ENCODE measurements at places on chromosomes 4 and X. TPM values are rescaled to one million over a fixed set of nuclear protein-coding genes. Genes with fewer than 3 reads are reported as not detected.

DNA sequence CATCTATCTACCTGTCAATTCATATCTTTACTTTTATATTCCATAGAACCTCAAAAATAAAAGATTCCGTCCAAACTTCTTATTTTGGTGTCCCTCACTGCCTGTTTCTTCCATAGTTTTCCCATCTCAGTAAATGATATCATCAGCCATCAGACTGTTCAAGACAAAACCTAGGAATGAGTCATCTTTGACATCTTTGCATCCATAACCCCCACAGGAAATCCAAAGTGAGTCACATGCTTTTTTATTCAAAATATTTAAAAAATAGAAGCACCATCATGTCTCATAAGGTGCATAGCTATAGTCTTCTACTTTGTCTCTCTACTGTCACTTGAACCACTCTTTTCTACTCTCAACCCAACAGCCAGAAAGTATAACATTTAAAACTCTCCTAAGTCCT is 29.9 kb upstream of the CXXC4 start:
- no peaks in the 10 kb centered on the region for H3K4me1 ChIP-seq
- no peaks in the 10 kb centered on the region for H3K36me3 ChIP-seq
- DNase-seq = no peak
- no peak overlapping the region for H3K4me3 ChIP-seq
- H3K27me3 ChIP-seq = no peaks in the 10 kb centered on the region
- H3K27ac ChIP-seq = no peak overlapping the region

GRCh38 chr4:18250564-18250963 is 229.0 kb upstream of the LCORL start:
- no peaks in the 10 kb centered on the region for H3K36me3 ChIP-seq
- DNase-seq = no peak
- H3K27me3 ChIP-seq = peaks cover 2% of the 10 kb centered on the region
- no peak overlapping the region for H3K4me3 ChIP-seq

DNA sequence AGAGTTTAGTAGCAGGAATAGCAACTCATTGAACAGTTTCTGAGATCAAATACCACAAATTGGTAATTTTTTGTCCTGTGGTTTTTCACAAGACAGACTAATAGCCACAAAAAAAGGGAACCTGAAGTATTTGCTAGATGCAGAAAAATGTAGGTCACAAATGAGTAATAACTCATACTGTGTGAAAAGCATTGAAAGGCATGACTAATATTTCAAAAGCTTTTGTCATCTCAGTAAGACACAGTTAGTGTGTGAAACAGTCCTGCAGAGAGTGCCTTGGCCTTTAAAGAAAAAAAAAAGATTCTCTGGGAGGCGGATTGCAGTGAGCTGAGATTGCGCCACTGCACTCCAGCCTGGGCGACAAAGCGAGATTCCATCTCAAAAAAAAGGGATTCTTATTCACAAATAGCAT is 31.4 kb upstream of the SLC25A31 start:
- peaks cover 20% of the 10 kb centered on the region for H3K36me3 ChIP-seq
- H3K4me1 ChIP-seq = peaks cover 13% of the 10 kb centered on the region
- H3K4me3 ChIP-seq = no peak overlapping the region
- H3K27ac ChIP-seq = no peak overlapping the region

GRCh38 chr4:3877236-3877635 is 111.1 kb downstream of the ADRA2C start:
- H3K27me3 ChIP-seq = peaks cover 36% of the 10 kb centered on the region
- H3K27ac ChIP-seq = no peak overlapping the region
- H3K4me3 ChIP-seq = no peak overlapping the region
- peak; percentile 24 for DNase-seq

DNA sequence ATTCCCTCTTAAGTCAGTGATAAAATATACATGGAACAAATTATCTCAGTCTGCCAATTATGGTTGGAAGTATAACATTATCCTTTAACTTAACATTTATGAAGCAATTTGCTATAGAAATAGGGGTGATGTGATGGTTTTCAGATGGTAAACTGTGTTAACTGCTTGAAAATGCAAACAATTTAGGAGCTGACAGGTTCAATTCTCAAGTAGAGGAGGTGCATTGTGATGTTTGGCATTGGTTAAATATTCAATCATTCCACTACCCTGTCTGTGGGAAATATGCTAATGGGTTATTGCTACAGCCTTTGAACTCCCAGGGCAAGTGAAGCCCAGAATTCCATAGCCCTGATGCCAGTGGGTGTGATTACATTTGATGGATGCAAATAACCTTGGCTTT is 243.4 kb upstream of the GK2 start:
- H3K36me3 ChIP-seq = no peaks in the 10 kb centered on the region
- no peak overlapping the region for H3K4me3 ChIP-seq

- peaks cover 4% of the 10 kb centered on the region for H3K36me3 ChIP-seq
- H3K4me1 ChIP-seq = no peaks in the 10 kb centered on the region
- no peak for DNase-seq
- no peaks in the 10 kb centered on the region for H3K27me3 ChIP-seq
Observed at GRCh38 chr4:116499-116898, 7.8 kb upstream of the ZNF718 start.

DNA sequence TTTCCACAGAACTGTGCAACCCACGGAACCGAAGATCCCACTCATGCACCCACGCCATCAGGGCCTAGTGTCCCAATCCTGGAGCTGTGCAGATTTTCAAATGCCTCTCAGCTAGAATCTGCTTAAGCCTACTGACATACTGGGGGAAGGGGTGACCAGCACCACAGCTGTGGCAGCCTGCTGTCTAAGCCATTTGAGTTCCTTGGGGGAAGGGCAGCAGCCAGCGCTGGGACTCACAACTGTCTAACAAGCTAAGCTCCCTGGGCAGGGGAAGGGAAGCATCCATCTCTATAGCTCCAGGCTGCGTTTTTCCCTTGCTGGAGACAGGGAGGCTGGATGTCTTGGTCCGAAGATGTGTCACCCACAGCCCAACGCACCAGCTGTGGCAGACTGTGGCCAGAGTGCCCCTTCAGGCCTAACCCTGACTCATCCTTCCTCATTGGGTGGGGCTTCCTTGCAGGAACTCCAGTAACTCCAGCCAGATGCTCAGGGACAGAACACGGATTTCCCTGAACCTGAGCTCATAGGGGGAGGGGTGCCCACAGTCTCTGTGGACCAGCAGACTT is 194.8 kb downstream of the CHRDL1 start:
- H3K4me3 ChIP-seq = no peak overlapping the region
- no peak for DNase-seq
- peaks cover 2% of the 10 kb centered on the region for H3K27me3 ChIP-seq
- H3K36me3 ChIP-seq = no peaks in the 10 kb centered on the region

DNA sequence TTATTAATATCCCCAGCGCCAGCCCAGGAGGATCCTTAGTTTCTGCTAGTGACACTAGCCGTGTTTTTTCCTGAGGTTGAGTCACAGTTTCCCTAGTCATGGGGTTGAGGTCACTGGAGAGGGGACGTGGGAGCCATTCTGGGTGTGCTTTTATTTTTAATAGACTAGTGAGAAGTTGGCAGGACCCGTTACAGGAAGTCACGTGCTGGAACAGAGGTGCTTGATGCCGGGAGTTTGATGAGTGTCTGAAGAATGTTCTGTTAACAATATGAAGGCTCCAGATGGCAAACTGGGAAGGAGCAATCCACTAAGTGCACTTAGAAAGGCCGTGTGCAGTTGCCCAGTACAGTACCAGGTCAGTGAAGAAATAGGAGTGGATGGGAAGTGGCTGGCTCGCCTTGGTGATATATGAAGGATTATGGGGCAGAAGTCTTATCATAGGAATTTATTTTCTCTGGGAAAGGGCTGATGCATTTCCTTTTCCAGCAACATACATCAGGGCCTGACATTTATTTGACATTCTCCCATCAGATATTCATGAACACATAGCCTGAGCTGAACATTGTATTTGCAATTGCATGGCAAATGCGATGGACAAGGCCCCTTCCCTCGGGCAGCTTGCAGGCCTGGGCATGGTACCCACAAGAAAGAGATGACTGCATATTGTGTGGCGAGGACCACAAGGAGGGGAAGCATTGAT is 291.8 kb downstream of the FBXW7 start:
- H3K27ac ChIP-seq = no peak overlapping the region
- no peak overlapping the region for H3K4me3 ChIP-seq
- H3K4me1 ChIP-seq = peaks cover 18% of the 10 kb centered on the region
- peaks cover 12% of the 10 kb centered on the region for H3K27me3 ChIP-seq
- DNase-seq = no peak

GRCh38 chr4:85798012-85798770 is 323.2 kb downstream of the ARHGAP24 start:
- peaks cover 63% of the 10 kb centered on the region for H3K4me1 ChIP-seq
- H3K36me3 ChIP-seq = peaks cover 11% of the 10 kb centered on the region
- DNase-seq = no peak
- no peaks in the 10 kb centered on the region for H3K27me3 ChIP-seq
- no peak overlapping the region for H3K27ac ChIP-seq

DNA sequence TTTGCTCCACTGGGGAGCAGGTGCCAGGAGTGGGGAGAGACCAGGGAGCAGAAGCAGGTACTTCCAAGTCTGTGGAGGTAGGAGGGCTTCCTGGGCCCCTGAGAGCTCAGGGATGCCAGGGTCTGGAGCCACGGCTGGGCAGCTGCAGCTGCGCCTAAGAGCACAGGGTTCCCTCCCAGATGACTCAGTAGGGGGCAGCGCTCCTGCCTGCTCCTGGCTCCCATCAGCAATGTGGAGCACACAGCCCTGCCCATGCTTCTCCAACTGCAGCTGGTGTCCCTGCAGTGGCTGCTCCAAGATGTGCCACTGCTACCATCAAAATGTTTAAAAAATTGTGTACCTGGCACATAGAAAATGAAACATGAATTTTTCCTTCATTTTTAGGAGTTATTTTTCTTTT is 1028.2 kb downstream of the PCDH7 start:
- H3K36me3 ChIP-seq = peaks cover 4% of the 10 kb centered on the region
- H3K27ac ChIP-seq = no peak overlapping the region
- H3K4me1 ChIP-seq = no peaks in the 10 kb centered on the region
- no peak overlapping the region for H3K4me3 ChIP-seq

DNA sequence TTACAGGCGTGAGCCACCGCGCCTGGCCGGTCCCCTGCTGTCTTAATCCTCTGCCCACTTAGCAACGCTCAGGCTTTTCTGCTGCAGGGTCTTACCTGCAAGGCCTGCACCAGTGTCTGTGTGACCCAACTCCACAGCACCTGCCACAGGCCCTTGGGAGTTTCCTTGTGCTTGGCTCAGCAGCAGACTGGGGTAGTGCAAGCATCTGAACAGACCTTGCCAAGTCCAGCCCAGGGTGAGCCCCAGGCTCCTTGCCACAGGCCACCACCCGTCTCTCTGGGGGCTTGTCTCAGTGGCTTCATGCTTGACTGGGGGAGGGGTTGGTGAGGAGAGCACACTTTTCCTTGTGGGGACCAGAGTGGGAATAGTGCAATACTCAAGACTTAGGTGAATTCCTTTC is 87.0 kb downstream of the FAM193A start:
- H3K36me3 ChIP-seq = peaks cover 16% of the 10 kb centered on the region
- peaks cover 6% of the 10 kb centered on the region for H3K4me1 ChIP-seq
- H3K4me3 ChIP-seq = no peak overlapping the region
- H3K27ac ChIP-seq = no peak overlapping the region

GRCh38 chr4:151233600-151233999 is 43.4 kb upstream of the PRSS48 start:
- no peaks in the 10 kb centered on the region for H3K27me3 ChIP-seq
- peaks cover 8% of the 10 kb centered on the region for H3K4me1 ChIP-seq
- DNase-seq = no peak
- H3K27ac ChIP-seq = no peak overlapping the region

Gene FGF5
- 545 TPM for total RNA-seq

Gene SLC4A4
- total RNA-seq = 19.1 TPM

Gene KDR
- total RNA-seq = not detected

Gene NALF2
- total RNA-seq = not detected

Gene ZIC3
- not detected for total RNA-seq

Gene UGT2B10
- not detected for total RNA-seq

Gene SHOX
- total RNA-seq = 39.3 TPM

Data from HFFc6 (cell line).